ENCODE measurements at places on chromosomes 6 and 20.

- DNase-seq: no peak
Measured at GRCh38 chr6:84035484-84035883, 1.9 kb downstream of the MRAP2 start.

DNA sequence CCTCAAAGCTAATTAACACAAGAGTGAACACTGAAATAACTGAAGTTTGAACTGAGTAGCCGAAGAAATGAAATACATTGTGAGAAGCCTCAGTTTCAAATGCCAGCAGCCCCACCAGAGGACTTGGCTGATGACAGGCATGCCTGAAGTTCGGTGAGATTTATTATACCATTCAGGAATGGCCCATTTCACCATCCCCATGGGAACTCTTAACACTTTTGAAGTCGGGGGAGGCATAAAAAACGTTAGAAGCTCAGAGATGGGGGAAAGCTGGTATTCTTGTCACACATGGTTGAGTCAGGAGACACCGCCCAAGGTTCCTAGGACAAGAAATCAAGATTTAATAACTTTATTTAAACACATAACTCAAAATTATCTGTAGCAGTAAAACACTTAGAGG, 17.6 kb upstream of the SLC22A3 start:
- no peak for DNase-seq

DNA sequence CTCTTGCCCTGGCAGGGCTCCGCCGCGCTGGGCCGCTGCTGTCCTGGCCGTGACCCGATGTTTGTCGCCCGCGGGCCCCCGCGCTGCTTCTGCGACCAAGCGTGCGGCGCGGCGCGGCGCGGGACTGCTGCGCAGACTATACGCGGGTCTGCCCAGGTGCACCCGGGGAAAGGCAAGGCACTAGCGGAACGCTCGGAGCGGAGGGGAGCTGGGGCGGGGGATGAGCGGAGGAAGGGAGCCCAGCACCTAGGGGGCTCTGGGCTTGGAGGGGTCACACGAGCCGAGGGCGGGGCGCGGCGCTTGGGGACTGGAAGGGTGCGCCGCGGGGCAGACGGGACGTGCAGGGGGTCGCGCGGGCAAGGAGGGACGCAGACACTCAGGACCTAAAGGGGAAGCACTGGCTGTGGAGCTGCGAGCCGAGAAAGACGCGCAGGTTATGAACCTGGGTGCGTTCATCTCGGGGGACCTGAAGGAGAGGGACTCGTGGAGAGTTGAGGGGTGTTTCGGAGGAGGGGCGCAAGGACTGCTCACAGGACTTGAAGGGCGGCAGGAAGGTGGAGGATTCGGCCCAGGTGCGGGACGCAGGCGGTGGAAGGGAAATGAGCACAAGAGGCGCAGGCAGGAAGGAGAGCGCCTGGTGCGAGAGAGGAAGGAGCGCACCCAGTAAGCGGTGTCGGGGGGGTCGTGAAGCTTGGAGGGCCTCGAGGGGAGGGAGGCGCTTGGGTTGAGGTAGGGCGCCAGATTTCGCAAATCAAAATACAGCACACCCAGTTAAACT, 40.8 kb upstream of the ZNFX1 start:
- DNase-seq: peak; percentile 9

DNA sequence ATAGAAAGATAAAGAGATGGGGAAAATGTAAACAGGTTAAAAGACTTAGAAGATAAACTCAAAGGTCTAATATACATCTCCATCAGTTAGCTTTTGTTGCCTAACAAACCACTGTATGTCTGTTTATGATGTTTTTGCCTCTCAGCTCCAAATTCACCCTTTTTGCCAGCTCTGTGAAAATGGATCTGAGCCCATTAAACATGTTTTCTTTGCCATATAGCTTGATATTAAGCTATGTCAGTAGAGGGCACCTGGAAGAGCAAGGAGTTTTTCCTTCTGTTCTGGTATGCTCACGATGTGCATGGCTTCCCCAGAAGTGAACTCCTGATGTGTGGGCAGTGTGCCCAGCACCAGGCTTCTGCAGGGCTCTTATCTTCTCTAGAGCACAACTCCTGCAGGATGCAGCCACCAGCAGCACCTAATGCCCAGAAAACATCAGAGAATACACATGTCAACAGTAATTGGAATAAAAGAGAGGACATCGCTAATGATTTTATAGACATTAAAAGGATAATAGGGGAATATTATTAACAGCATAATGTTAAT, 14.6 kb upstream of the SNX9 start:
- DNase-seq: no peak

- DNase-seq: no peak
Measured at GRCh38 chr6:167760979-167761793, 65.5 kb upstream of the AFDN start.

DNA sequence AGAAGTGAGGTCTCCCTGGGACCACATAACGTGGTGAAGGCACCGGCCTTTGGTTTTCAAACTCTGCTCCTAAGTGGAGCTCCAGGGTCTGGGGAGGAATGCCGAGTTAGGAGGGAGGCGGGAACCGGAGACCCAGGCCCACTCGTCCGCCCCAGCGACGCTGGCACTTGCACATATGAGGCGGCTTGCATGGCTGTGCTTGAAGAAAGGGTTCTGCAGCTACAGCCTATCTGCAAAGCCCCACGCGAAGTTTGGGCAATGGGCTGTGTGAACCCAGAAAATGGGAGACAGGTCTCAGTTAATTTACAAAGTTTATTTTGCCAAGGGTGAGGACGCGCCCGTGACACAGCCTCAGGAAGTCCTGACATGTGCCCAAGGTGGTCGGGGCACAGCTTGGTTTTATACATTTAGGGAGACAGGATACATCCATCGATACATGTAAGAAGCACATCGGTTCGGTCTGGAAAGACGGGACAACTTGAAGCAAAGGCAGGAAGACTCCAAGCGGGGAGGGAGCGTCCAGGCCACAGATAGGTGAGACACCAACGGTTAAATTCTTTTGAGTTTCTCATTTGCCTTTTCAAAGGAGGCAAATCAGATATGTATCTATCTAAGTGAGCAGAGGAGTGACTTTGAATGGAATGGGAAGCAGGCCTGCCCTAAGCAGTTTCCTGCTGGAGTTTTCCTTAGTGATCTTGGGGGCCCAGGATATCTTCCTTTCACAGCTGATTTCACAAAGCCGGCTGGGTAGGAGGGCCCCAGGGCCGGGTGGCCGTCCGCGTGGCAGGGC, 782 bp upstream of the PCMTD2 start:
- DNase-seq: no peak

GRCh38 chr6:132548746-132549463, 3.6 kb upstream of the TAAR8 start:
- DNase-seq: no peak

GRCh38 chr6:87807475-87807874, 105.4 kb upstream of the AKIRIN2 start:
- no peak for DNase-seq

- no peak for DNase-seq
Measured at GRCh38 chr20:25282034-25282781, 34.3 kb downstream of the PYGB start.

- DNase-seq: no peak
Measured at GRCh38 chr6:38279423-38279822, 360.3 kb downstream of the BTBD9 start.

Measured in activated CD4-positive, alpha-beta T cell treated with anti-CD3 and anti-CD28 coated beads, Interleukin-2, Interleukin-4, amounts not matched to agents 100 ng/mL and 50 ng/mL, durations not matched to agents 16 hours and 8 hours (primary cell).